Pons (tissue), 1 donor: ENCODE measurements at places on chromosomes 4 and X.
A peak's percentile ranks its signal among the peaks of the same experiment; 100 is the strongest.

GRCh38 chr4:106588891-106589290, 220.3 kb upstream of the GIMD1 start:
- DNase-seq: no peak

GRCh38 chr4:168995537-168996295, 14.3 kb downstream of the CBR4 start:
- peak; percentile 55 for DNase-seq

DNA sequence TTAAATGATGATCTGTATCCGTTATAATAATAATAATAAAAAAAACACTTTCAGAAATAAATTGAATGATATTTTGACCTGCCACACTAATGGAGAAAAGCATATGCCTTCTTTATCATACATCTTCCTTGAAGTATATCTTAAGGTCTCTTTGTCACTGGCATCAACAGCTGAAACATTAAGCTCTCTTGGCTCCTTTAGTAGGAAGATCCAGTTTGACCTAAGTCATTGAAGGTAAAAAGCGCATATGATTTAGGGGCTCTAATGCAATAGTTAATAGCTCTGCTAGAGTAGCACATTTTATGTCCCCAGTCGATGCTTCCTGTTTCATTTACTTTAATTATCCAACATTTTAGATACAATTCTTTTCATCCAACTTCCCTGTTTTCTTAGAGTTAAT, 1010.8 kb downstream of the STPG2 start:
- no peak for DNase-seq

DNA sequence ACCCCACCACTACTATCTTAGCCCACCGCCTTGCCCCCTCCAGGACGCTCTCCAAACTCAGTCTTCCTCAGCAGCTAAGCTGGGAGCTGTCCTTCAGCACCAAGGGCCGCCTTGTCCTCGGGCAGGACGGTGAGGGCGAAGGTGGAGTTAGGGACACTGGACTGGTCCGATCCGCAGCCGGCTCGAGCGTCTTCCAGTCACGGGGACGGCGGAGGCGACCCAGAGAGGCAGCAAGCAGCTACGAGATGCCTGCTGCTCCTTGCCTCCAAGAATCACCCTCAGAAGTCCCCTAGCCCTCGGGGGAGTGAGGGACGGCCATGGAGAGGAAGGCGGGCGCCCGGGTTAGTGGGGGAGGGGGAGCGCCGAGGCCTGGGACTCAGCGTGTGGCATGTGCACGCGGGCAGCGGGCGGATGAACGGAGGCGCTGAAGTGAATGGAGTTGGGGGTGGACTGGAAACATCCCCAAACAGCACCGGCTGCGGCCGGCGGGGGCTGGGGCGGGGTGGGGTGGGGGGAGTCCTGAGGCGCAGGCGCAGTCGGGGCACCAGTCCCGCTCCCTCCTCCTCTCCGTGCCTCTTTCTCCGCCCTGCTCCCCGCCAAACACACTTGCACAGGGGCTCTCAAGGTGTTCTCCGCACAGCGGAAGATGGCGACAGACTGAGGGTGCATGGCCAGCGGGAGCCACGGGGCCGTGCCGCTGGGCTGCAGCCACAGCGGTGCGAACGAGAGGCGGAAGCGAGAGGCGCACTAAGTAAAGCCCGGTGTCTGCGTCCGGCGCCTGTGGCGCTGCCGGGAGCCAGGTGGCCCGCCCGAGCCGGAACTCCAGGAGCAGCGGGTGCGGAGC, at the start of gene NALF2:
TSS of gene NALF2 (plus strand) at position 545 of the 844 bp plus-strand sequence. CDS start 957 bp downstream, outside the sequence.
- DNase-seq: peak; percentile 11

GRCh38 chr4:108045687-108046024, 56.0 kb downstream of the HADH start:
- DNase-seq: peak; percentile 53

- no peak for DNase-seq
These were observed 34.1 kb upstream of the AFF2 start for GRCh38 chrX:148466292-148466691.

DNA sequence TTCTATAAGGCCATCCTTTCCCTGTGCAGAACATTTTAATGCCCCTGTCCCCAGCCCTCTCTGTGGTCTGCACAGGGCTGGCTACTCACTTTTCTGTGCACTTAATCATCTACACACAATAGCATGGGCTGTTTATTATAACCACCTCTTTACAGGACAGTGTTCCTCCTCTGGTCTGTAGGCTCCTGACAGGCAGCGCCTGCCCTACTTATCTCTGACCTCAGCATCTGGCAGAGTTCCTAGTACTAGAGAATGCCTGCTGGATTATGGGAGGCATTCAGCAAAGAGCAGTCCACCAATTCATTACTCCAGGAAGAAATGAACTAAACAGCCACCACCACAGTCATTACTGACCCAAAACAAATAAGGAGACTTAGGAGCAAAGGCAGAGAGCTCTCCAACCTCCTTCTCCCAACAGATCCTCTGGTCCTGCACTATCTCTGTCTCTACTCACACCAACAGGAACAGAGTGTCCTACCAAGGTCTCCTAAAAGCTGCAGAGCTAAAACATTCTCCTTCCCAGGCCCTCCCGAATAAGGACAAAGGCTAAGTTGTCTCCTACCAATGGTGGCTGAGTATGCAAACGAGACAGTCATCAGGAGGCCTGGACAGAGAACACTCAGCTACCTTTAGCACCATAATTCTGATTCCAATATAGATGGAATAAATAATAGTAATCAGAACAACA, 279.2 kb downstream of the QDPR start:
- peak; percentile 81 for DNase-seq

DNA sequence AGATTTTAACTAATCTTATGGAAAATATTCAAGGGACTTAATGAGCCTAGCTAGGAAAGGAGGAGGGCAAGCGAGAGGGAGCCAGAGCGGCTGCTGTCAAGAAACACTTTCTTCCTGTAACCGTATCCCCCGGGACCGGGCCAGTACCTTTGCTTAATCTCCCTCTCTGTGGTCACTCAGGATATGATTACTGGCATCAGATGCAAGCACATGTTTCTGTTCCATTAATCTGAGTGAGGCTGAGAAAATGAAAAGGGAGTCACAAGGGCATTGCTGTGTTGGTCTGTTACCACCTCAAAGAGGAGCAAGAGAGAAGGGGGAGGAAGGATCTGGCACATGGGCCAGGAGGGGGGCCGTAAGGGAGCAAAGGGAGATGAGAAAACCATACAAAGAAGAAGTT, 356.7 kb upstream of the GATB start:
- no peak for DNase-seq

- DNase-seq: no peak
These were observed 76.6 kb downstream of the CYTL1 start for GRCh38 chr4:4942658-4943057.

DNA sequence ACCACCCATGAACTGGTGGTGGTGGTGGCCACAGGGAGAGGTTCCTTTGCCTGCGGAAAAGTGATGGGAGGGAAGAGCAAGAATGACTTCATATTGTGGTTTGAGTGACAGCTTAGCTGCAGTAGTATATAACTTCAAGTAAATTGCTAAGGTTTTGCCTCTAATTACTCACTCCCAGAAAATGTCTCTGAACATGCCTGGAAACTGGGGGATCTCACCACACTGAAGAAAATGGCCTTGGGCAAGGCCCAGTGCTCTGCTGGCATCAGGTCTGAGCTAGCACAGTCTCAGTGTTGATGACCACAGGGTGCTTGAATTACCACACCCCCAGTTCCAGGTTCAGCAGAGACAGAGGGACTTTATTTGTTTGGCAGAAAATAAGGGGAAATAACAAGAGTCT, 2085.4 kb downstream of the ARAP2 start:
- no peak for DNase-seq

DNA sequence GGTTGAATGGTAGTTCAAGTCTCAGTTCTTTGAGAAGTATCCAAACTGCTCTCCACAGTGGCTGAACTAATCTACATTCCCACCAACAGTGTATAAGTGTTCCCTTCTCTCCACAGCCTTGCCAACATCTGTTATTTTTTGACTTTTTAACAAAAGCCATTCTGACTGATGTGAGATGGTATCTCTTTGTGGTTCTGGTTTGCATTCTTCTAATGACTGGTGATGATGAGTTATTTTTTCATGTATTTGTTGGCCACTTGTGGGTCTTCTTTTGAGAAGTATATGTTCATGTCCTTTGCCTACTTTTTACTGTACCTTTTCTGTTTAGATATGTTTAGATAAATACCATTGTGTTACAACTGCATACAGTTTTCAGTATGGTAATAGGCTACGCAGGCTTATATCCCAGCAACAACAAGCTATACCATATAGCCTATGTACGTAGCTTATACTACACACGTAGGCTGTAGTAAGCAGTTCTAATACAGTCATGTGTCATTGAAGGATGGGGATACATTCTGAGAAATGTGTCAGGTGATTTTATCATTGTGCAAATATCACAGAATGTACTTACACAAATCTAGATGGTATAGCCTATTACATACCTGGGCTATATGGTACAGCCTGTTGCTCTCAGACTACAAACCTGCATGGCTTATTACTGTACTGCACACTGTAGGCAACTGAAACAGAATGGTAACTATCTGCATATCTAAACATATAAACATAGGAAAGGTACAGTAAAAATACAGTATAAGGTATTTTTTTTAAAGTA, 28.1 kb downstream of the KLHL8 start:
- DNase-seq: no peak

DNA sequence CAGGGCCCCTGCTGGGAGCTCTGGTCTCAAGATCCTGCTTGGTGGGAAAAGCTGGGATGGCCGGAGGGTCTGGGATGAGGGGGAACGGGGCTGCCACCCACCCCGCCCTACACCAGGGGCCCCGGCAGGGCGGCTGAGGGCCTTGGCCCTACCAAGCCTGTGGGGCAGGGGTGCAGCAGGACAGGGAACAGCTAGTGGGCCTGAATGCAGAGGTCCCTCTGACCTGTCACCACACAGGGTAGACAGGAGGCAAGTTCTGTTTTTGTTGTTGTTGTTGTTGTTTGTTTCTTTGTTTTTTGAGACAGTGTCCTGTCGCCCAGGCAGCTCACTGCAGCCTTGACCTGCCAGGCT, 332 bp upstream of the RENBP start:
- DNase-seq: no peak

GRCh38 chr4:185656467-185656931, 121.2 kb upstream of the PDLIM3 start:
- DNase-seq: peak; percentile 26

DNA sequence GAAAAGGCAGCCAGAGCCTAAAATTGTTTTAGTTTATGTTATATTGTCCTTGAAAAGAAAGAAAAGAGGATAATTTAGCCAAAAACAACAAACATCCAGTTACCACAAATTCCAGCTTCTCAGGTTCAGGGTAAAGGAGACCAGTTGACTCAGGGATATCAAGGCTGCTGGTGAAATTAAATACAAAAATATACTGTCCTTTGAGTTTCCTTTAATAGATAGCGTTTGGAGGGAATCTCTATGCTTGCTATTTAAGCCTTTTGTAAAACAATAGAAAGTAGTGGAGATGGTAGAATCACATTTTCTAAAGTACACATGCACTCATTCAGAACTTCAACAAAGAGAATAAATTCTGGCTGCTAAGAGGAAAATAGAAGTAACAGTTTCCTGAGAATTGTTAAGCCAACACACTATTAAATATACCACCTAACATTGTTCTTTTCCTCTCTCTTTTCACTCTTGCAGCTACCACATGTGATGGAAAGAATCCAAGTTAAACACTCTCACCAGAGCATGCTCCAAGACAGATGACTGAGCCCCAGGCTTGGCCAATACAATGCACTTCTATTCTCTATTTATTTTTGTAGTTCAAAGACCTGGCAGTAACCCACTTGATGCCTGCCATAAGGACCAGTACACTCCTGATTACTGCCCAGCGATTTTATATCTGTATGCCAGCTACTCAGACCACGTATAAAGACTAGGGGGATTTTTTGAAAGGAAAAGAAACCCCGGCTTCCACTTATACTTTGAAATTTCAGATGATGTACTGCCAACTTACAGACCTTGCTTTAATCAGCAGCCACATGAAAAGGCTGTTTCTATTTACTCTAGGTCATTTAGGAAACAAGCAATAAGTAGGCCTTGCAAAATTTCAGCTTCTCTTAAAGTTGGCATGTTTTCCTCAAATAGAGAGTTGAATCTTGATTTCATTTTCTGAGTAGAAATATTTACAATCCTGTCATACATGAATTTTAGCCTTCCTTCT, 756.9 kb downstream of the FAT4 start:
- DNase-seq: peak; percentile 92

GRCh38 chrX:121120690-121121605, 73.5 kb downstream of the GLUD2 start:
- DNase-seq: no peak

DNA sequence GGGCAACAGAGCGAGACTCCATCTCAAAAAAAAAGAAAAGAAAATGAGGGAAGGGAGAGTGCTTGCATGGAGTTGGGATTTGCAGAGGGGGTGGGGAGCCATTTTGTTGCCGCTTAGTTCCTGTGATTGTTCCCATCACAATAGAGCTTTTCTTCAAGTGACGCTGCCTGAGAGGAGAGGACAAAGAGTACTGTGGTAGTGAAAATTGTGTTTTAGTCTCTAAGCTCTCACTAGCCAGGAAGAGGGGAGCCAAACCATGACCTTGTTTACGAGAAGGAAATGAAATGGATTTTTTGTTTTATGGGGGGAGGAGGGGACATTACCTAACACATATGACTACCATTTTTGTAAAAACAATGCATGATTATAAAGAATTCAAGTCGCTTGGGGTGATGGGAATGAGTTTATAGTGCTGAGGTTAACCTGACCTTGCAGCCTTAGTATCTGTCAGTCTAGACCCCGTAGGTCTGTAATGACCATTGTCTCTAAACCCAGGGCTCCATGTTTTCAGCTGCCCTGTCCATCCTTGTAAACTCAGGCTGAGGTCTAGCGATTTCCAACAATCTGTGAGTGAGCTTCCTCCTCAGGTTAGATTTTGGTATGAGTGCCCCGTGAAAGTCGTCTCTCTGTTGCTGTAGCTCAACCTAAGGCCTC, 18.8 kb downstream of the SRD5A3 start:
- peak; percentile 99 for DNase-seq
